ENCODE measurements at places on chromosomes 3 and 15.

DNA sequence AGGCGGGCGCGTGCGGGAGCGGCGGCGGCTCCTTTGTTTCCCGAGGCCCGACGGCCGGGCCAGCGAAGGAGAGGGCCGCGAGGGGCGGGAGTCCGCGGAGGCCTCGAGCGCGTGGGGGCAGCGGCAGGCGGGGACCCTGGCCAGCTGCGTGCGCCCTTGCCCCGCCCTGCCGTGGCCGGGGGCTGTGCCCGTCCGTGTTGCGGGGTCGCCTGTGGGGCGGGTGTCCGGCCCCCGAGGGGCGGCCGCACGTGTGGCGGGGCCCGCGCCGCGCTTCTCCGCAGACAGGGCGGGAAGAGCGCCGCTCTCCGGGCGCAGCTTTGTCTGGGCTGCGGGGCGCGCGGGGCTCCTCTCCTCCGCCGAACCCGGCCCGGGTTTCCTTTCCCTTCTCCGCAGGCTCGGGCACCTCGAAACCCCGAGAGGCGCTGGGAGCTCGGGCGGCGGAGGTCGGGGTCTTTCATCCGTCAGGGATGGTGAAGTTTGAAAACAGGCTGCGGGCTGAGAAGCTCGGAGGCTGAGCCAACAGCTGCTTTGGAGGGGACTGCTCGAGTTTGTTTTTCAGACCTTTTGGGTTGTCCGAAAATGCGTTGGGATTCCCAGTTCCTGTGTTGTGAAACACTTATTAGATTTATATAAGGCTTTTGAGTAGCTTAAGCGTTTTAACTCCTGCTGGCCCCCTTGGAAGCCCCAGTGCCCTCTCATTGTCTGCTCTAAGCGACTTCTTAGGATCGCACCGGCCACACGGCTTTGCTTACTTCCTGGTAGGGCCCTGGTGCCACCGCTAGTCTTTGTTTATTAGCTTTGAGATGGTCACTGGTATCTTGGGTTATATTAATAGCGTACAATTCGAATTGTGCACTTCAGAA, 817 bp downstream of the USP3 start:
- peak; percentile 57 for DNase-seq

DNA sequence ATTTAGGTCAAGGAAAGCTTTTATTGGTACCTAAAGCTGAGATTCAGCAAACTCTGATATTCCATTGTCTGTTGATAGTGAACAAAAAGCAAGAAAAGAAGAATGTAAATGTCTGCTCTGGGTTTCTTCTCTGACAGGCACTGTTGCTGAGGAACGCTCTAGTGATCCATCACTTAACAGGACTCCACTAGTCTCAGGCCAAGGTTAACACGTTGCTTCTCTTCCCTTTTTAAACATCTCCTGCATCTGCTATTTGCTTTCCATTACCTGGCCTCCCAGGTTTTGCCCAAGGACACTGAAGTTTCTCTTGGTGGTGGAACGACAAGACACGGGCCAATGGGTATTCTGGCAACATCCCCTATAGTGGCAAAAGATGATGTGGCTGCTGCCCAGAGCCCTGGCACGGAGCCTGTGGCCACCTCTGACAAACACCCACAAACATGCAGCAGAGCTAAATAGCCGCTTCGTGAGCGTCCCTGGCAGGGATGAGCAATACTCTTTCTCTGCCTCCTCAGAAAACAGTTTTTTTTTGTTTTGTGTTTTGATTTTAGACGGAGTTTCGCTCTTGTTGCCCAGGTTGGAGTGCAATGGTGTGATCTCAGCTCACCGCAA, 97.8 kb upstream of the AKAP13 start:
- DNase-seq, result no peak

- peak; percentile 65 for DNase-seq
Measured at GRCh38 chr3:69085833-69086722, 1.3 kb downstream of the ARL6IP5 start.

DNA sequence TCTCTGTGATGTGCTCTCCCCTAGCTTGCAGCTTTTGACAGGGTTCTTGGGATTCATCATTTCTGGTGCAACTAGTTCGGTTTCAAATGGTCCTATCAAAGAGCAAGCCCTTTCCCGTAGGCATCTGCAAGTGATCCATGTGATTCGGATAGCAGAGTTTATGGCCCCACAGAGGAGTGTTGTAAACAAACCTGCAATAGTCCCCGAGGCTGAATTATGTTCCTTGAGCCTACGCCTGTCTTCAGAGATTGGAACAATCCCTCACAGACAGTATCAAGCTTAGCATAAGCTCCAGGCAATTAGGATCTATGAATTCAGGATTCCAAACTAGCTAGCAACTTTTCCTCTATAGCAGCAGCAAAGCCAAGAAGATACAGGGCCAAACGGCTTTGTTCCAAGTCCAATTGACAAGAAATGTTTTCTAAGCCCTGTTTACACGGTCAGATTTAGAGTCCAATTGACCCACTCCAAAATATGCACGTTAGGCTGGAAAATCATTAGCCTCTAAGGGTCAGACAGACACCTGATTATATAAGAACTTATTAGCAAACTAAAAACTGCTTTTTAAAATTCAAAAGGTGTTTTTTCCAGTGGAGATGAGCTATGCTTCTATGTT, 24.8 kb downstream of the LNP1 start:
- no peak for DNase-seq

GRCh38 chr3:58962816-58963215, 87.0 kb downstream of the CFAP20DC start:
- no peak for DNase-seq

DNA sequence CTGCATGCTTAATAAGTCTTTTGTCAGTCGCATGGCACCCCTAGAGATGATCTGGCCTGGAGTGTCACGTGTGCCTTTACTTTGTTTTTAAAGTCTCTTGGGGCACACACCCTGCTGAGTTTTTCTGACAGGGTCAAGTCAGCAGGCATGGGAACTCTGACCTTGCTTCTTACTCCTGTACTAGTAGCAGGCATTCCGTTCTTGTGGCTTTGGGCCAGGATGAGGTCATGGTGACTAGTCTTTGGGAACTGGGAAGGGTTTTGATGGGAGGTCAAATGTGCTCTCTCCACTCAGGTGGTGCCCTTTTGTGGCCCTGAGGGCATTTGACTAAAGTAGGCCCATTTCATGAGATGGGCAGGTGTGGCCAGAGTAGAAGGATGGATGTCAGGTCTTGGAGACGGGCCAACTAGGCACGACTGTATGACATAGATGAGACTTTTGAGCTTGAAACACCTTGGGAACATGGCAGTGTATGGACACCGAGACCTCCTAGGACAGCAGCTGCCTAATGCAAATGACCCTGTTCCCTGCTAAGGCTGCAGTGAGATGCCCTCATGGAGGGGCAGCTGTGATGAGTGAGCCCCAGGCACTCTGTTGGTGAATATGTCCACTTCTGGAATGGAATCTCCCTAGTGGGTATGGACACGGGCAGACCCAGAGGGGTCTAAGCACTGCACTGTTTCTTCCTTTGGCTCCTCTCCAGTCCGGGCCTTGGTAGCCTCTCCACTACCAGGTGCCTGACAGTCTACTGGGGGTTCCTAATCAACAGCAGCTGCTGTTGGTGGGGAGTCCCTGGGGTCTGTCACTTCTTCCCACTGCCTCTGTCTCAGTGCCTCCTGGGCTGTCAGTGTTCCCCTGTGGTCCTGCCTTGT, 16.4 kb downstream of the SRPRB start:
- DNase-seq, result no peak

DNA sequence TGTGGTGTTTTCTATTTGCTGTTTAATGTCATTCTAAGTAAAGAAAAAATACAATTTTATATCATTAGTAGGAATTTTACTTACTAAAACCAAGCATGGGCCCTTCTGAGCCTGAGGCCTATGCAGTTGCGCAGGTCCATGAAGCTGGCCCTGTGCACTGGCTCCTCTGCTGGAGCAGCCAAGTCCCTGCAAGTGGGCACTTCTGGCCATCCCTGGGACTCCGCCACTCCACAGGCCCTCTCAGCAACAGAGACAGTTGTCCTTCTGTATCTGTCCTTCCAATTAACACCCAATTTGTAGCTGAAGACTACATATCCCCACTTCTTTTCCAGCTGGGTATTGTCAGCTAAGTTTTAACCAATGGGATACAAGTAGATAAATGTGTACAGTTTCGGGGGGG, 49.9 kb upstream of the RYK start:
- DNase-seq, result no peak

DNA sequence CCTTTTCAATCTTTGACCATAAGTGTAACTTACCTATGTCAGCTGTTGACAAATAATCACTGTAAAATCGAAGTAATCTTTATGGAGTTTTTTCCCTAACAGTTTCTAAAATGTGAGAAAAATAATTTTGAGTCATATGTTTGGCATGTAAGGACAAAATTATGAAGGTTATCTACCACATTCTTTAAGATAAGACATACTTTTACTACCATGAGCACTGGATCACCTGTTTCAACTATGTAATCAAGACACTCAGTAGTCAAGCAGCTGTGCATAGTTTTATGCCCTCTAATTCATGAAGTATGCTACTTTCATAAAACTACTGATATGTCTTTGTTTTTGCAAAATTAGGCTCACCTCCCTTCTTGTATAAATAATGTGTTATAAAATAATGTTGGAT, 12.1 kb downstream of the FGF7 start:
- DNase-seq, result no peak

- no peak for DNase-seq
Measured at GRCh38 chr15:50425219-50425618, 1.0 kb downstream of the USP8 start.

DNA sequence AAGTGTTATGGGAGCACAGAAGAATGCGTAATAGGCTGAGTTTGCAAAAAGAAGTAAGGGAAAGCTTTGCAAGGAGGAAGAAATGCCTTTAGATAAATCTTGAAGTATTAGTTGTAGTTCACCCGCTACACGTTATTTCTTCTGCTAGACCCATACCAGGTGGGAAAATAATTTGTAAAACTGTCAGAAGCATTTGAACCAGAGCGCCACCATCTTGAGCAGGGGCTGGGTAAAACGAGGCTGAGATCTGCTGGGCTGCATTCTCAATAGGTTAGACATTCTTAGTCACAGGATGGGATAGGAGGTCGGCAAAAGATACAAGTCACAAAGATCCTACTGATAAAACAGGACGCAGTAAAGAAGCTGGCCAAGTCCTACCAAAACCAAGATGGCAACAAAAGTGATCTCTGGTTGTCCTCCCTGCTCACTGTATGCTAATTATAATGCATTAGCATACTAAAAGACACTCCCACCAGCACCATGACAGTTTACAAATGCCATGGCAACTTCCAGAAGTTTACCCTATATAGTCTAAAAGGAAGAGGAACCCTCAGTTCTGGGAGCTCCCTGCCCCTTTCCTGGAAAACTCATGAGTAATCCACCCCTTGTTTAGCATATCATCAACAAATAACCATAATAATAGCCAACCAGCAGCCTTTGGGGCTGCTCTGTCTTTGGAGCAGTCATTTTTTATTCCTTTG, 50.0 kb upstream of the ZNF280D start:
- no peak for DNase-seq

DNA sequence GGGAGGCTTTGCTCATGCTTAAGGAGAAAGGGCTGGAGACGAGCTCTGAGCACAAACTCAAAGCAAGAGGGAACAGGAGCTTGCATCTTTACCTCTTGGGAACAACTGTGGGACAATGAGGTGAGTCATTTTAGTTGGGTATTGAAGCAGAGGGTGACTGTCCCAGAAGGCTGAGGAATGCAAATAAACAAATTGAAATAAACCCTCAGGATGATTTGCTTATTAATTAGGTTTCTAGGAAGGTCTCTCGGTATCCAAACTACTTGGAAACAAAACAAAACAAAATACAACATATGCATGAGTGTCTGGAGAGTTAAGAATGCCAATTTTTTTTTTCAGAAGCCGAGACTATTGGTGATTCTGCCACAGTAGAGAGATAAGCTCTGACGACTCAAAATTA, 38.4 kb upstream of the CACNA2D3 start:
- no peak for DNase-seq

DNA sequence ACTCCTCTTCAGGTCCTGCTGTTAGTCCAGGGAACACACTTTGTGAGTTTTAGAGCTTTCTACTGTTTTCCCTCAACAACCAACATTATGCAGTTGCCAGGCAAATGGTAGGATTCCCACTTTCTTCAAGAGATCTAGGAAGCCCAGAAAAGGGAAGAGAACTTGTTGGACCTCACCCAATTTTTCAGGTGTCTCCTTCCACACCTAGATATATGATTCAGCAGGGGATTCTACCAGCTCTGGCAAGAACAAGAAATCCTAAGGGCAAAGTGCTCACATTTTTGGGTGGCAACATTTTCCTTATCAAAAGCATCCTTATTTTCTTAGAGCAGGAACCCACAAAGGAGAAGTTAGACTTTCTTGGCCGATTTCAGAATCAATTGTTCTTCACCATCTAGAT, 57.4 kb downstream of the PRICKLE2 start:
- DNase-seq, result no peak

DNA sequence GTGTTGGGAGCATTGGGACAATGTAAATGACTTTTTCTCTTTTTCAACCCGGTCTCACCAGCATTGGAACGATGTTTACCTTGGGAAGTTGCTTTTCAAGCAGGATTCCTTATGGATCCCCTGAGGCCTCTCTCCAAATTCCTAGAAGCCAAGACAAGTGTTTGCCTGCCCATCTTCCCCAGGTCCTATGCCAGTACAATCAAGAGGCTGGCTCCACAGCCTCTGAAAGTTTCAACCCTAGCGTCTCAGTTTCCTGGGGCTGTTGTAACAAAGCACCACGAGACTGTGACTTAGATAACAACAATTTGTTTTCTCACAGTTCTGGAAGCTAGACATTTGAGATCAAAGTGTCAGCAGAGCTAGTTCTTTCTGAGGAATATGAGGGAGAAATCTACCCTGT, 347.2 kb upstream of the UMPS start:
- DNase-seq, result no peak

- peak; percentile 9 for DNase-seq
Measured at GRCh38 chr3:8658306-8659212, 14.0 kb upstream of the SSUH2 start.

DNA sequence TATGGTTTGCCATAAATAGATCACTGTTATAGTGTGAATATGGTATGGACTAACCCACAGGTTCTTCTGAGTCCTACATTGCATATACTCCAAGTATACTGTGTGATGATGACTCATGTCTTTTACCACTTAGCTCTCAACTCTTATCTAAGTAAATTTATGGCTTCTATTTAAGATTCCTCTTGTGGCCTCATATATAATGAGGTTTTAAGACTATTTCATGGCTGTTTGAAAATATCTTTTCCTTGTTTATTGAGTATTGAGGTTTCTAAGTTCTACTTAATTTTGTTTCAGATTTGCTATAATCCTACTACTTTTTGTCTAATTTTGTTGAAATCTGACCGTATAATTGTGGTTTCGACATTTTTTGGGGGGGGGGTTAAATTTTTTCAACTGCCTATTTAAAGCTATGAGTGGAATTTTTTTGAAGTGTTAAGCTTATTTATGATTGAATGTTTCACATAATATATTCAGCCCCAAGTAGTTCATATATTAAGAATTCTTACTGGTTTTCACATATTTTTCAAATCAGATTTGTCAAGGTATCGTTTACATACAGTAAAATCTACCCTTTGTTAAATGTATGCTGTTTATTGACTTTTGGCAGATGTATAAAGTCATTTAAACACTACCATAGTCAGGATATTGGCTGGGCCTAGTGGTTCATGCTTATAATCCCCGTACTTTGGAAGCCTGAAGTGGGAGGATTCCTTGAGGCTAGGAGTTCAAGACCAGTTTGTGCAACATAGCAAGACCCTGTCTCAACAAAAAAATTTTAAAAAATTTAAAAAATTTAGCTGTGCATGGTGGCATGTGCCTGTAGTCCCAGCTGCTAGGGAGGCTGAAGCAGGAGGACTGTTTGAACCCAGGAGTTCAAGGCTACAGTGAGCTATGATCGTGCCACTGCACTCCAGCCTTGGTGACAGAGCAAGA, 11.7 kb downstream of the SLC25A36 start:
- no peak for DNase-seq
